ENCODE measurements at places on chromosomes 7 and 10.

GRCh38 chr7:158446281-158446680, 141.3 kb downstream of the PTPRN2 start:
- no peak for DNase-seq

DNA sequence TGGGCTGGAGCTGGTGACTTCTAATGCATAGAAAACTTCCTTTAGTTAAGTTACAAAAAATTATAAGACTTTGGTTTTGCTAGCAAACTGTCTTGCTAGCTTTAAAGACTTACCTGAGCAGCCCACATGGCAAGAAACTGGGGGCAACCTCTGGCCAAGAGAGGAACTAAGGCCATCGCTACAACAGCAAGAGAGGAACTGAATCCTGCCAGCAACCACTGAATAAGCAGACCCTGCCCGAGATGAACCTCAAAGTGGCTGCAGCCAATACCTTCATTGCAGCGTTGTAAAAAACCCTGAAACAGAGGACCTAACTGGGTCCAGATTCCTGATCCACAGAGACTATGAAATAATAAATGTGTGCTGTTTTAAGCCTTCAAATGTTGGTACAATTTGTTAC, 54.6 kb upstream of the STARD3NL start:
- DNase-seq = no peak

- no peak for DNase-seq
These were observed 491.4 kb downstream of the PLXNA4 start for GRCh38 chr7:132084776-132085388.

DNA sequence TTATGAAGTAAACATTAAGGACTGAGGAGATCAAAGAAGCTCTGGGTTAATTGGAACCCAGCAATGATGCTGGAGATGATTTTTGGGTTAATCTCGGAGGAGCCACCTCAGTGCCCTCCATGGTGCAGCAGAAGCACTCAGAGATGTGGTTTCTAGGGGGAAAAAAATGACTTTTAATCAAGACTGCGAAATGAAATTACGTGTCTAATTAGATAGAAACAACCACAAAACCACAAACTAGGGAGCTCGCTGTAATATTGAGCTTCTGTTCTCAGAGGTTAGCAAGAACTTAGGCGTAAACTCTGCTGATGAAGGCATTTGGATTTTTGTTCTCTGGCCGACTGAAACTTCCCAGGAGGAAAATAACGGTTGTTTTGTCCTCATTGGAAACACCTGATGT, 319.0 kb downstream of the GRID1 start:
- no peak for DNase-seq

GRCh38 chr10:17428351-17429097, 25.9 kb downstream of the ST8SIA6 start:
- DNase-seq = no peak

- peak; percentile 62 for DNase-seq
These were observed 83.1 kb downstream of the SH3PXD2A start for GRCh38 chr10:103772096-103772845.

DNA sequence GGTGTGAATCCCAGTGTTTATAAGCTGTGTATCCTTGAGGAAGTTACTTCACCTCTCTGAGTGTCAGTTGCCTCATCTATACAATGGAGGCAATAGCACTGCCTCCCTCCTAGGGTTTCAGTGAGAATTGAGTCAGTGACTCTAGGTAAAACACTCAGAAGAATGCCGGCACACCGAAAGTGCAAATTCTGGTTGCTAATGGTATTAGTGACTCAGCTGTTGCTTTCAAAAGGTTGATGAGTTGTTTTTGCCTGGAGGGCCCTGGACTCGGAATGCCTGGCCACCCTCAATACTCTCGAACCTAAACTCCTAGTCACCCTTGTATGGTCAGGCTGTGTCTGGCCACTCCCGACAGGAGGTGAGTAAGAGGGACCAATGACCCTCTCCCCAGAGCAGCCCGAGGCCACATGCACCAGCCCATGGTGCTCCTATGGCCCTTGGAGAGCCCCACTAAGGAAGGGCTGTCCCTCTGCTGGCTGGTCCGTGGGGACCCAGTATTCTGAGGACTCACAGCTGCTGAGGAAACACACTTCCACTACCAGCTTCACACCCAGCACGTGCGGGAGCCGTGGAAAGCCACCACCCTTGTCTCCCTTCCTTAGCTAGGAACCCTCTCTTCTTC, 60.2 kb downstream of the CALML3 start:
- no peak for DNase-seq

DNA sequence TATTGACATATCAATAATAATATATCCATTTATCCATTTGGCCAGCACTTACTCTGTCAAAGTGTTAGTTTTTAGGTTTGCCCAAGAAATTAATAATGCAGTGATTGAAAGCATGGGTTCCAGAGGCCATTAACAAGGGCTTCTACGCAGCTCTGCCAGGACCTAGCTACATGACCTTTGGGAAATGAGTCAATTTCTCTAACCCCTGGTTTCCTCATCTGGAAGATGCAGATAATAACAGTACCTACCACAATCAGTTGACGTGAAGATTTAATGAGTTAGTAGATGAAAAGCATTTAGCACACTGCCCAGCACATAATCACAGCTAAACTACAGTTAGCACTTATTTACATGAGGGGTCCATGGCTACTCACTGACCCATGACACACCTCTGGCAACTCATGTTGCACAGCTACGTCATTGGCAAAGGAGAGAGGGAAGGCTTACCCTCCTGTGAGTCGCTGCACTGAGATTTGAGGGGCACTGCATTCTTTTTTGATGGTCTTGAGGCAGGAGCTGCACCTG, 263.7 kb downstream of the PLXNA4 start:
- no peak for DNase-seq

DNA sequence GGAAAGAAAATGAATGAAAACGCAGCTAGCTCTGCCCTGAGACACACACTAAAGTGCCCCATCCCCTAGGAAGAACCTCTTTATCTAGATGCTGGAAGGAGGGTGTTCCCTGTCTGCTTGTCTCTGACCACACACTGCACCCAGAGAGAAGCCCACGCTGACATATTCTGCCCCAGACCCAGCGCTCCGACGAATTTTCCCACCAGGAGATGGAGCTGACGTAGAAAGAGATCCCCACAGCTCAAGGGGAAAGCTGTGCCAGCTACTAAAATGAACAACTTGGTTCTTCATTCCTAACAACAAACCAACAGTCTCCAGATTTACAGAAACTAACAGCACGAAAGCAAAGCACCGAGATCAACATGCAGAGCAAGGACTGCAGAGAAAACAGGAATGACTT, 73.3 kb downstream of the KIAA1549 start:
- no peak for DNase-seq

DNA sequence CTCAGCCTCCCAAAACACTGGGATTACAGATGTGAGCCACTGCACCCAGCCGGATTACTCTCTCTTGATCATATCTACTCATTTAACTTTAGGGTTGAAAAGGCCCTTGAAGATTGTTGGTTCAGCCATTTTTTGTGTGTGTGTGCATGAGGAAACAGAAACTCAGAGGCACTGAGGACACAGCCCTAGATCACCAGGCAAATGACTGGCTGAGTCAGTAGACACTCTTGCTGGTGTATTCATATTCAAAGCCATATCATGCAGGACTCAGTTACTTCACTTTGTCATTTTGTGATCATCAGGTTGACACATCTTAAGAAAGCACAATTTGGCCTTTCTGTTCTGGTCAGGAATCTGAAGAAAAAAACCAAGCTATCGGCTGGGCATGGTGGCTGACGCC, 253.4 kb downstream of the TRIL start:
- no peak for DNase-seq

- no peak for DNase-seq
These were observed 179.1 kb upstream of the STEAP4 start for GRCh38 chr7:88485821-88486220.

DNA sequence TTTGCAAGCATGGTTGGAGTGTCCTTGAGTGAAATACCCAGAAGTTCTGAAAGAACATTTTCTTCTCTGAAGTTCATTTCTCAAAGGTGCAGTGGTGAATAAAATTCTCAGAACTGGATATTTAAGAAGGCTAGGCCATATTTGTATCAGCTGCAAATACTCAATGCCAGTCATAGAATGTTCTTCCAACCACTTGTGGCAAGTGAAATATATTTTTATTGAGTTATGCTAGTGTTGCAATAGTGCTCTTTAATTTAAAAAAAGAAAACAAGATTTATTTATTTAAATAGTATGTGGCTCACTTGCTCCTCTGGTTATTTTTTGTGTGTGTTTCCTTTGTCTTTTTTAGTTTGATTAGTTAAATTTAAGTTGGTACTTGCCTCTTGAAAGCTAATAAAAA, 64.5 kb downstream of the PALS2 start:
- no peak for DNase-seq

DNA sequence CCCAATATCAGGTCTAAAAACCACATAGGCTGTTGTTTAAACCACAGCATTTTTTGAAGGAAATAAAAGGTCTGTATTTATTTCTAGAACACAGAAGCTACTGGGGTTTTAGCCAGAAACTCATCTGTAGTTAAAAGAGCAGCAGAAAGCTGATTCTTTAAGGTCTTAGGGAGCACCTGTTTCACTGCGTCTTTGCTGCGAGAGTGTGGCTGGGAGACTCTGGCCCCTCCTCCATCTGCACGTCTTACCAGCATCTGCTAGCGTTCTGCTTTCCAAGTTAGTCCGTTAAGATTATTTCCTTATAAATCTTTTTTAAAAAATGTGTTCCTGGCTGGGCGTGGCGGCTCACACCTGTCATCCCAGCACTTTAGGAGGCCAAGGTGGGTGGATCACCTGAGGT, 95.9 kb downstream of the ADARB2 start:
- DNase-seq = no peak

DNA sequence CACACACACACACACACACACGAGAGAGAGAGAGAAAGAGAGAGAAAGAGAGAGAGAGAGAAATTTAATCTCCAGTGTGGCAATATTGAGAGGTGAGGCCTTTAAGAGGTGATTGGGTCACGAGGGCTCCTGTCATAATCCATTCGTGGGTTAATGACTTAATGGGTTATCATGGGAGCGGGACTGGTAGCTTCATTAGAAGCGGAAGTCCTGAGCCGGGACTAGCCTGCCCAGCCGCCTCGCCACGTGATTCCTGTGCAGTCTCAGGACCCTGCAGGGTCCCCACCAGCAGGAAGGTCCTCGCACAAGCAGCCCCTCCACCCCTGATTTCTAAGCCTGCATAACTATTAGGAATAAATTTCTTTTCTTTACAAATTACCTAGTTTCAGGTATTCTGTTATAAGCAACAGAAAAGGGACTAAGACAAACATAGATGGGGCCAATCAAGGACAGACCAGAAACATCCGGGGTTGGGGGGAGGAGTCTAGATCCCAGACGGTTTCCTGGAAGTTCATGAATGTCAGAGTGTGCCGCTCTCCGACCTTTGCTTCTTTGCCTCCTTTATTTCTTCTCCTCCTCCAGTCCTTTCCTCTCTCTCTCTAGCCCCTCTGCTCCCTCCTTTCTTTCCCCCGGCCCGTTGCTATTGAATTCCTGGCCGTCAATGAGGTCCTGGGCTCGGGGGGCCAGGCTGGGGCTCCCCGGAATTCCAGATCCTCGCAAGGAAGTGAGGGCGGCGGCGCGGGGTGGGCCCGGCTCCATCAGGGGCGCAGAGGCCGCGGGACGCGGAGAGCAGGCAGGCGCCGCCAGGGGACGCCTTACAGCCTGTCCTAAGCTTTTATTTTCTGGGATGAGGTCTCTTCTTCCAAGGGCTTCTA, 146.8 kb downstream of the CYP26A1 start:
- no peak for DNase-seq

- no peak for DNase-seq
These were observed 259.7 kb downstream of the MTERF1 start for GRCh38 chr7:91620827-91621226.

GRCh38 chr10:5817322-5818047, 4.3 kb upstream of the GDI2 start:
- no peak for DNase-seq

GRCh38 chr7:101602484-101603241, 26.4 kb downstream of the MYL10 start:
- peak; percentile 64 for DNase-seq

GRCh38 chr10:119973281-119973680, 80.8 kb downstream of the SEC23IP start:
- DNase-seq = no peak

GRCh38 chr10:69957886-69958555, 94.6 kb upstream of the MACROH2A2 start:
- DNase-seq = peak; percentile 24

GRCh38 chr7:134188311-134188710, 61.2 kb downstream of the LRGUK start:
- DNase-seq = no peak

DNA sequence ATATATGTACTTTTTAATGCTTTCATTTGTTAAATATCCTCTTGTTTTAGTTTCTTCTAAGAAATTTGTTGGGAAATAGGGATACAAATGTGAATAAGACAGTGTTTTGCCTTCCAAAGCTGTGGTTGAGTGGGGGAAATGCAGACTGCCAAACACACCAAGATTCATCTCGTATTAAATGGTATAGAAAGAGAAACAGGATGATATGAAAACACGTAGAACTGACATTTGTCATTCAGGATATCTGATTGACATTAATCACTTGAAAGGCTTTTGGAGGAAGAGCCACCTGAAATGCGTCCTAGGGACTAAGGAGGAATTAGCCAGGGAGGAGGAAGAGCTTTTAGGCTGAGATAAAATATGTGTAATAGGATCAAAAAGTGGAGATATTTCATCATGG, 287.4 kb upstream of the SEMA3C start:
- DNase-seq = no peak

DNA sequence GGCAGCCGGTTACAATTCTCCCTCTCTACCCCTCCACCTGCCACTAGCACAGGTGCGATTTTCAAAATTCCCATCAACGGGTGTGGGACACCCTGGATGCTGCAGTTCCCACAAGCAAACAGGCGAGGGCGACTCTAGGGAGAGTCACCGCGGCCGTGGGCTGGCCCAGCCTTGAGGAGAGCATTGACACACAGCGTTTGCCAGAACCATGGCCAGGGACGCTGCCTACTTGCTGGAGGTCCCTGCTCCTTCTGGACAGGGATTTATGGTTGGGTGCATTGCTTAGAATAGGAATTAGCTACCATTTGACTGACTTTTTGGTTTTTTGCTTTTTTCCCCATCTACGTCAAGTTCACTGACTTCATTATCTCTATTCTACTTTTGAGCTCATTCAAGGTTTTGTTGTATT, 19.0 kb upstream of the CLDN4 start:
- DNase-seq = peak; percentile 56

DNA sequence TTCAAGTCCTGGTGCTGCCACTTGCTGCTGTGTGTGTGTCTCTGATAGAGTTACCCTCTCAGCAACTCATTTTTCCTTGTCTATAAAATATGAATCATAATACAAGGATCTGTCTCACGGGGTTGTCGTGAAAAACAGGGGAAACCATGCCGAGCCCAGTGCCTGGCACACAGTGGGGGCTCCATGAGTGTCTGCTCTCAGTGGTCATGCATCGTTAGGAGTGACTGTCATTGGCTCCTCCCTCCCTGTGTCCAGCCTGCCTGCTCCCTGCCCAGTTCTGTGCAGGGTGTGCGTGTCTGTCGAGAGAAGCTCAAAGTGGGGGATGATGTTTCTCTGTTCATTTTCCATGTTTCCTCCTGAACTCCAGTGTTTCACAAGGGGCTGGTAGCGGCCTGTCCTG, 83.6 kb upstream of the LRRC4 start:
- DNase-seq = no peak

- no peak for DNase-seq
These were observed 47.4 kb downstream of the ALOX5 start for GRCh38 chr10:45421221-45422097.

- DNase-seq = no peak
These were observed 5.8 kb downstream of the AIFM2 start for GRCh38 chr10:70126700-70127395.
